Naive thymus-derived CD4-positive, alpha-beta T cell (primary cell): ENCODE measurements at places on chromosomes 11 and 22.

- no peak for DNase-seq
Observed at GRCh38 chr11:113378692-113379091, 8.9 kb upstream of the ANKK1 start.

DNA sequence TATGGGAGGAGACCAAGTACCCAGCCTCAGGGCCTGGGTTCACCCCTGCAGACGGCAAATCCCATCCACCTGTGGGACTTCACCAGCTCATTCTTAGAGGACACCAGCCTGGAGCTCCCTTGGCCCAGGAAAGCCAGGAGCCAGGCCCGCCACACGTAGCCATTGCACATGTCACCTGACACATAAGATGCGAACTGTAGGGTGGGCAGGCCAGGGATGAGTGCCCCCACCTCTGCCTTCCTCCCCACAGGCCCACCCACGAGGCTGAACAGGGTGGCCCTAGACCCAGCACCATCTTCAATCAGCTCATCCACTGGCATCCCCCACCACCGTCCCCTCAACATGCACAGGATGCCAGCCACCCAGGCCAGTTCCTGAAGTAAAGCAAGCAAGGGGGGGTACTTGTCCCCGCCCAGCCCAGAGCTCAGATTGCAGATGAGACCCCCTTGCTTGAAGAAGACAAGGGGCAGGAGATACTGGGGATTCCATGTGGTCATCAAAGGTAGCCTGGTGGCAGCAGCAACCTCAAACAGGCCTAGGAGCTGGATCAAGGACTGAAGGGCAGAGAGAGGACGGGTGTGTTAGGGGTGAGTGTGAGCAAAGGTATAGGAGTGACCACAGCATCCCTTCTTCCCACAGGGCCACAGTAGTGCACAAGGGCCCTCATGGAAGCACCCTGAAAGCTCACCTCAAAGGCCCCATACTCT lies 45.6 kb downstream of the IGLL5 start:
- DNase-seq = no peak

DNA sequence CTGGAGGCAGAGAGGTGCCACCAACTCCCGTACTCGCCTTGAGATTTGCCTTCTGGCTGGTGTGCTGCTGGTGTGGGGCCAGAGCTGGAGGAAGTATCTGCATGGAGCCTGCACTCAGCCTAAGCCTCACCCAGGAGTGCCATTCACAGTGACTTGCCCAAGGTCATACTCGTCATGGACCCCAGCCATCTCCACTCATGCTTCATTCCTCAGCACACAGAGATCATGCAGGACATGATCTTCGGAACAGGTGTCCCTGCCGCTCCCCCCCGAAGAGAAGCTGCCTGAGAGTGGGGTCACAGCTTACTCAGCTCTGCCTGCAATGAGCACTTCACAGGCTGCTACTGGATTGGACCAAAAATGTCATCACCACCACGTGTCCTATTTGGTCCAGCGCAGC lies 49.0 kb downstream of the PC start:
- no peak for DNase-seq

GRCh38 chr11:76152086-76152681 lies 54.1 kb downstream of the WNT11 start:
- DNase-seq = peak; percentile 46

DNA sequence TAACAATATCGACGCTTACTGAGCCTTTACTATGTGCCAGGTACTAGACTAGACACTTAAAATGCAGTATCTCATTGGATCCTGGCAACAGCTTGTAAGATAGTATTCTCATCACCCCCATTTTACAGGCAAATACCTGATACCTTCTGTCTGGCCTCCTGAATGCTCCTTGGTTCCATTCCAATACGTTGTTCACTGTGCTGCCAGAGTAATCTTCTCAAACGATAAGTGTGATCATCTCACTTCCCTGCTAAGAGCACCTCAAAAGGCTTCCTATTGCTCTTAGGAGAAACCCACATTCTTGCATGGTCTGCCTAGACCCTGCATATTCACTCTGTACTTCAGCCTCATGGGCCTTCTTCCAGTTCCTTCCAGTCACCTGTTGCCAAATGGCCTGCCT lies 1.3 kb upstream of the NRIP3 start:
- no peak for DNase-seq

- DNase-seq = no peak
Observed at GRCh38 chr11:34519595-34520235, 6.1 kb upstream of the ELF5 start.

- no peak for DNase-seq
Observed at GRCh38 chr11:76159983-76160661, 46.2 kb downstream of the WNT11 start.

- DNase-seq = no peak
Observed at GRCh38 chr11:748007-748359, 719 bp downstream of the TALDO1 start.

DNA sequence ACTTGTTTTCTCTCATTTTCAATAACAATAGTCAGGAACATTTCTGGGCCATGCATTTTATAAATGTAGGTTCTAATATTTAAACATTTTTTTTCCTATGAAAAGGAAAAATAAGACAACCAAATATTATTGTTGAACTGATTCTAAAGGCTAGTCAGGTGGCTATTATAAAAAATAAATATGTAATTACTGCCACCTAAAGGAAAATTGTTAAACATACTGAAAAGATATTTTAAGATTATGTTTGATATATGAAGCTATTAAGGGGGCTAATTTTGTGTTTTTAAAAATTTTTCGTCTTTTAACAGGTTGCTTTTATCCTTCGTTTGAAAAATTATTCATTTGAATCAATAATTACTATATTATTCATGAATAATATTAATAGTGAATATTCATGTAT lies 62.2 kb upstream of the FDX1 start:
- DNase-seq = no peak

GRCh38 chr22:48940266-48941032 lies 887.2 kb downstream of the BRD1 start:
- DNase-seq = no peak

DNA sequence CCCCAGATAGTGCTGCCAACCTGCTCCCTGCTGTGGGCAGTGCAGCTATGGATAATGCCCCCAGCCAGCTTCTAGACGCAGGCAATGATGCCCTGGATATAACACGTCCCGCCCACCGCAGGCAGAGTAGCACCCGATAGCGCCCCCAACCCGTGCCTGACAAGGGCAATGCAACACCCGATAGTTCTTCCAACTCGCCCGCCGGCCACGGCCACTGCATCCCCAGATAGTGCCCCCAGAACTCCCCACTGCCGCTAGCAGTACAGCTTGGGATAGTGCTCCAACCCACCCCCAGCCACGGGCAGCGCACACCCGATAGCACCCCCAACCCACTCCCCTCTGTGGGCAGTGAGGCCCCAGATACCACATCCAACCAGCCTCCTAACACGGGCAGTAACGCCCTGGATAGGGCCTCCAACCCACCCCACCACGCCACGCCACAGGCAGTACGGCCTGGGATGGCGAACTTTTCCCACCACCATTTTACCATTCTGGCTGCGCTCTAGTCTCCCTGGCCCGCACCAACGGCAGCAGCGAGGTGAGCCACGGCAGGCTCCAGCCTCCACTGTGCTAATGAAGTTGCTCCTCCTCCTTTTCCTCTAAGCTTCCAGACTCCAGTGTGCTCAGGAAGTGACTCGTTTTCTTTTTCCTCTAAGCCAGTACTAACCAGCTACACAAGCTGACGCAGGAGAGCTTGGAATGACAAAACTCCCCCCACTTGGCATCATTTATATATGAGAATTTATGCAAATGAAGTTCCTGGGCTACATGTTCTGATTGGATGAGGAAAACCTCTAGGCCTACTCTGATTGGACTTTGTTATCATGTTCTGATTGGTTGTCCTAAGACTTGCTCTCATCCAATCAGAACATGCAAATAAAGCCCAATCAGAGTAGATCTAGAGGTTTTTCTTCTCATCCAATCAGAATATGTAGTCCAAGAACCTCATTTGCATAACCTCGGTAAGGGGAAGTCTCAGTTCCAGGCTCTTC lies 3.0 kb upstream of the RFPL3 start:
- DNase-seq = no peak

- DNase-seq = no peak
Observed at GRCh38 chr11:132072858-132073211, 702.4 kb downstream of the NTM start.

GRCh38 chr22:19043121-19044085 lies 78.8 kb downstream of the DGCR2 start:
- no peak for DNase-seq

- DNase-seq = no peak
Observed at GRCh38 chr22:28997342-28997741, 64.3 kb downstream of the C22orf31 start.

DNA sequence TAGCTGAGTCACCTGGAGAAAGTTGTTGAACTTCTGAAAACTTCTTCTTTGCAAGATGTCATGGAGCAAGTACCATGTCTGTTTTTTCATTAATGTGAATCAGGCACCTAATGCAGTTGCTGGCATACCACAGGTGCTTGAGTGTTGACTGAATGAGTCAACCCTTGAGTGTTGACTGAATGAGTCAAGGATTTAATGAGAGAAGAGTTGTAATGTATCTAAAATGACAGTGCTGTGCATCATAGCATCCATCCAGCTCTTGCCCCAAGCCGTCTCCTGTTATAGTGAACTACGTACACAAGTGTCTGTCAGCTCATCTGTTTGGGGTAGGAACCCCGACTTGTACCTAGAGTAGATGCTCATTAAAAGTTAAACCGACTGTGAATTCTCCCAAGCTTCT lies 93.1 kb downstream of the CWC15 start:
- no peak for DNase-seq

GRCh38 chr22:47839595-47840227 lies 1077.3 kb downstream of the TBC1D22A start:
- DNase-seq = no peak

DNA sequence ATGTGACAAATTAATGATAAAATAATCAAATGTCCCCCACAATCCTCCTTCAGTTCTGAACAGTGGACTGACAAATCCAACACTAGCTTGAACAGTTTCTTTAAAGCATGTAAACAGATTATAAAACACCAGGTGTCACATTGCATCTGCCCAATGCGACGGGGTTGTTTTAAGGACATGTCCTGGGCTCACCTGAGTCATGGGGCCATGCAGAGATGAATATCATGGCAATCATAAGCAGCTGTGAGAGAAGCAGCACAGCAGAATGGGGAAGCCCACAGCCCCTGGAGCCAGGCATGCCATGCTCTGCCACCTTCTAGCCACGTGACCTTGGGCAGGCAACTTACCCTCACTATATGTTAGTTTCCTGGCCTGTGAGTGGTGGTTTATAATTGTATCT lies 93.9 kb upstream of the KCNA4 start:
- no peak for DNase-seq

- DNase-seq = no peak
Observed at GRCh38 chr22:20659920-20660319, 114.0 kb upstream of the SERPIND1 start.

GRCh38 chr11:120956710-120957495 lies 67.0 kb upstream of the TBCEL start:
- peak; percentile 43 for DNase-seq

DNA sequence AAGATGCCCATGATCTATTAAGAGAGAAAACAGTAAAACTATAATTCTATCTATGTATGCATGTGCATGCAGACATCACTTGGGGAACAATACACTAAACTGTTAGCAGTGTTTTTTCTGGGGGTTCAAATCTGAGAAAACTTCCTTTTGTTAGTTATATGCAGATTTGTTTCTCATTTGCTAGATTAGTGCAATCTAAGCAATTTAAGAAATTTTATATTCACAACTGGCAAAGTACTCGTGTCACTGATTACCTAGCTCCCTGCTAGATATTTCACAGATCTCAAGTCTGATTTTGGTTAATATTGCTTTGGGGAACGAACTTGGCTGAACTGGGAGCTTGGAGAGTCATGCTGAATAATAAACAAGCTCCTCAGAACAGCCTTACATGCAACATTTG lies 14.9 kb upstream of the OSBP start:
- no peak for DNase-seq

DNA sequence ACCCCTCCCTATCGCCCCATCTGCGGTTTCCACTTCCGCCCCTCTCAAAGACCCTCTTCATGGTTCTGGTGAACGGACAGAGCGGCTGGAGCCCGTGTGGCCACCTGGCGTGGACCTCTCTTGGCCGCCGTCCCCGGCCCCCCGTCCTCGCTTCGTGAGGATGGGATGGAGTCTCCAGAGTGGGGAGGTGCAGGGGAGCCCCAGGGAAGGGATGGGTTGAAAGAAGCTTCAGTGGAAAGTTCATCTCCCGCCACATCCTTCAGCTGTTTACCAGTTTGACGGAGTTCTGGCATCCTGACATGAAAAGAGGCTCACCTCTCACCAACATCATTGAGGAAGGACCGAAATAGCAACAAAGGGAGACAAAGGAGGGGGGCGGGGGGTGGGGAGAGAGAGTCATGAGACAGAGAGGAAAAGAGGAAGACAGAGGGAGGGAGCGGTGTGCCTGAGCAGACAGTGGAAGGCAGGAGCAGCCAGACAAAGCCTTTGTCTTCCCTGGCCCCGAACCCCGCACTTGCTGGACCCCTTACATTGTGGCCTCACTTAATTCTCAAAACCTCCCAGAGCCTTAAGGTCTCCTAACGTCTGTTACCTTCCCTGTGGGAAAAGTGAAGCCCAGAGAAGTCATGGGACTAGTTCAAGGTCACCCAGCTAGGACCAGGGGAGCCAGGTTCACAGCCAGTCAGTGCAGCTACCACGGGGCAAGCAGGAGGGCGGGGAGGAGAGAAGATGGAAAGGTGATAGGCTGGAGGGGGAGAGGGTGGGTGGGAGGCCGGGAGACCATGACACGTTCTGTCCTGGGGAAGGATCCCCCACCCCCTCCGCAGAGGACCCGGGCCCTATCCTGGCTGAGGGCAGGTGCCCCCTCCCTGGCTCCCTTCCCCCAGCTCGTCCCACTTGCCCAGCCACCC lies 54.9 kb downstream of the CD6 start:
- peak; percentile 87 for DNase-seq

GRCh38 chr22:36884349-36885158 lies 23.7 kb downstream of the NCF4 start:
- no peak for DNase-seq

DNA sequence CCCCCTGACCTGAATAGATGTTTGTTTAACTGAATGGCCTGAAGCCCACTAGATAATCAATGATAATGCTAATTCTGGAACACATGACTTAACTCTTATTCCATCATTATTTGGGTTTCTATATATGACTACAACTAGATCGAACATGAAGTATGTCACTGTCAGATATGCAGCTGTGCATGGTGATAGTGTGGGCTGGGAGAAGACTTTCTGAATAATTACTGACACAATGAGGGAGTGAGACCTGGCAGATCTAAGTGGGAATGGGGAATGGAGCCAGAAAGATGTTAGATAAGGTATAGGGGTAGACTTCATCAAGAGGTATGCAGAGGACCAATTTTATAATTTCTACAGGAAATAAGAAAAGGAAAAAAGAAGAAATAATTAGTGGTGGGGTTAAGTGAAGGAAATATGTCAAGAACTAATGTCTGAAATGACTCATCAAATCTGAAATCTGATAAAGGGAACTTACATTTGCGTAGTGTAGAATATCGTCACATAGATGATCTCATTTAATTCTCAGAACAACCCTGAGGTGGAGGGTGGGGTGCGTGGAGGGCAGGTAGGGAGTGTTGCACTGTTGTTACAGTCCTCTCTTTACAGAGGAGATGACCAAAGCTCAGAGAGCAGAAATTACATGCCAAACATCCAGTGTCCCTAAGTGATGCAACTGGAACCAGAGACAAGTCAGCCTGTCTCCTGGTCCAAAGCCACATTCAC lies 68.2 kb upstream of the EED start:
- no peak for DNase-seq

- no peak for DNase-seq
Observed at GRCh38 chr11:120564573-120565311, 53.2 kb downstream of the GRIK4 start.

GRCh38 chr11:121067026-121067425 lies 34.0 kb upstream of the TECTA start:
- no peak for DNase-seq
